ENCODE measurements at places on chromosomes 4 and X. TPM values are rescaled to one million over a fixed set of nuclear protein-coding genes. Genes with fewer than 3 reads are reported as not detected.

GRCh38 chrX:51803833-51804232 lies 60.6 kb downstream of the GSPT2 start:
- H3K27ac ChIP-seq, result no peak overlapping the region
- H3K36me3 ChIP-seq, result no peaks in the 10 kb centered on the region
- peaks cover 8% of the 10 kb centered on the region for H3K4me1 ChIP-seq
- no peaks in the 10 kb centered on the region for H3K27me3 ChIP-seq

DNA sequence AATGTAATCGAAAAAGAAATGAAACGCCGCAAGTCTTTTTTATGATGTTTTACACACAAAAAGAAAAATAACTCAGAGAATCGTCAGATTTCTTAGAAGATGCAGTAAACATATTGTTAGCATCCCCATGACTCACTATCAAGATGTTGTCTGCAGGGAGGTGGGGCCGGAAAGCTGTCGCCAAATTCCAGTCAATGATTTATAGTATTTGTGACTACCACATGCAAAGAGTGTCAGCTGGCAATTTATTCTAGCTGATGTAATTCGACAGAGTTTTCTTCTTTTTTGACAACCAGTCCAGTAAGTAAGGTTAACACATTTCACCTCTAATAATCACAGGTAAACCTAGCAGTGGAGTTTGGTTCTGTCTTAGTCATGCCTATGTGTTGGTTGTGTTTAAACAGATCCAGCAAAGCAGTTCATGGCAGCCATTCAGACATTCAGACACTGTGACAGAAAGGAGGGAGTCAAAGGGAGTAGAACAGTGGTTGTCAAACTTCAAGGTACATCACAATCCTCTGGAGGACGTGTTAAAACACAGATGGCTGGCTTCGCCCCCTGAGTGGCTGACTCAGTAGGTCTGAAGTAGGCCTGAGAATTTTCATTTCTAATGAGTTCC lies 19.8 kb upstream of the PPP1R2C start:
- no peaks in the 10 kb centered on the region for H3K4me1 ChIP-seq
- DNase-seq, result no peak
- no peak overlapping the region for H3K4me3 ChIP-seq
- H3K27me3 ChIP-seq, result no peaks in the 10 kb centered on the region
- no peaks in the 10 kb centered on the region for H3K36me3 ChIP-seq
- no peak overlapping the region for H3K27ac ChIP-seq

DNA sequence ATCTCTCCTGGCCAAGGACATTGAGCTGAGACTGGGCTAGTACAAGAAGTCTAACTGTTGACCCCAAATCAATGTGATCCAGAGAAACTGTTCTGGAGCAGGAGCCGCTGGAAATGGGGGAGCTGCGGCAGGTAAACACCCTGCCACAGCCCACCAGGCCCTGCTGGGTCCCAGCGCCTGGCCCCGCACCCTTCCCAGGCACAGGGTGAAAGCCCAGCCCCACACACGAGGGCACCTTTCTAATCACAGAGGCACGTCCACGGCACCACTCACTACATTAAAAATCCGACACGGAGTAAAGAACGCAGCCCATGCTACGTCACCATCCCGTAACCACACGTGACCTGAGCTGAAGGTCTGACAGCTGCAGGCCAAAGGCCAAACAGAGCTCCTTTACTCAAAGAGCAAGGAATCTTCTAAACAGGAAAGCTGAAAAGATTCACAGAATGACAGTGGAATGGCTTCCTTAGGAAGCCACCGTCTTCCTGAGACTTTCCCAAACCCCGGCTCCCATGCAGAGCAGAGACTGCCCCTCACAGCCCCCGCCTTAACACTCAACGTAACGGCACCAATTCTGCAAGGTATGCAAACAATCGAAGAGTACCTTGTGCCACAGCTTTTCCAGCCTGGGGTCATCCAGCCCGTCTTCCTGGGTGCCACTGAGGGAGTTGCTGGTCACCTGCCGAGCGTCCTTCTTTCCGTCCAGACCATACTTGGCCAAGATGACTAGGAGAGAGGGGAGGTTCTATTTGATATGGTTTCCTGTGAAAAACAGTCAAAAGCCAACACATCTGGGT lies 12.6 kb downstream of the LRPAP1 start:
- no peak overlapping the region for H3K4me3 ChIP-seq
- H3K4me1 ChIP-seq, result no peaks in the 10 kb centered on the region
- H3K27me3 ChIP-seq, result no peaks in the 10 kb centered on the region
- no peak for DNase-seq
- H3K27ac ChIP-seq, result no peak overlapping the region

STPG2 gene
- total RNA-seq, result 0.37 TPM

SPATA4 gene
- total RNA-seq, result not detected

- H3K4me1 ChIP-seq, result no peaks in the 10 kb centered on the region
- H3K27me3 ChIP-seq, result no peaks in the 10 kb centered on the region
- no peaks in the 10 kb centered on the region for H3K36me3 ChIP-seq
These were observed 14.4 kb upstream of the TLR8 start for GRCh38 chrX:12891915-12892506.

- H3K36me3 ChIP-seq, result no peaks in the 10 kb centered on the region
- no peak overlapping the region for H3K4me3 ChIP-seq
- H3K4me1 ChIP-seq, result no peaks in the 10 kb centered on the region
- no peak overlapping the region for H3K27ac ChIP-seq
These were observed 226.7 kb upstream of the CENPE start for GRCh38 chr4:103424853-103425252.
